BJ (cell line): ENCODE measurements at places on chromosomes 12 and 14. TPM values are rescaled to one million over a fixed set of nuclear protein-coding genes. Genes with fewer than 3 reads are reported as not detected.

- no peak for DNase-seq
Observed at GRCh38 chr14:53412819-53413675, 259.9 kb upstream of the DDHD1 start.

- no peak for DNase-seq
Observed at GRCh38 chr12:80188576-80188975, 89.2 kb downstream of the OTOGL start.

OR4K2 gene
- polyA plus RNA-seq = not detected in 2 replicates

DNA sequence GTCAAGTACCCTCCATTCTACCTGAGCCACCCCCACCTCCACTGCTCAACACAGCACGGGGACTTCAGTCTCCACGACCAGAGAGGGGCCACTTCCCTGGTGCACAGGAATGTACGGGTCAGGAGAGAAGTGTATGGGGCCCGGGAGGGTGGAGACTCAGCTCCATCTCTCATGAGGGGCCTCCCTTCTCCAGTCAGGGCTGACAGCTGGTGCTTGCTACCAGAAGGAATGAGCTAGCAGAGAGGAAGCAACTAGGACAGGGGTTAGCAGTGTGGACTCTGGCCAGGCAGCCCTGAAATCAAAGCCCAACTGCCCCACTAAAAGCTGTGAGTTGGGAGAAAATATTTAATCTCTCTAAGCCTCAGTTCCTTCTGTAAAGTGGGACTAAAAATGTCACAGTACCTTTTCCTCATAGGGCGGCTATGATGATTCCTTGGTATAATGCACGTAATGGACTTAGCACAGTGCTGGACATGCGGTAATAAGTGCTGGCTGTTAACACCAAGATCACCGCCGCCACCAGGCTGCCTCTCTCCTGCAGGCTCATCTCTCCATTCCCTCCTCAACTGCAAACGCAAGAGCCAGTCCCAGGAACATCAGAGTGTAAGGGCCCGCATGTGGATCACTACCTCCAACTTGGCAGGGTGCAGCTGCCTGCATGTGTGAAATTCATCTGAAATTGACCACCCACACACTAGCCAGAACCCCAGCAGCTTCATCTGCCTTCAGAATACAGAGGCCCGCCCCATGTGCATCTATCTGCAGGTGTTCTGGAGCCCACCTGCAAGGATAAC lies 14.6 kb downstream of the ACTN1 start:
- no peak for DNase-seq

RBP5 gene
- polyA plus RNA-seq = not detected in 2 replicates

DNA sequence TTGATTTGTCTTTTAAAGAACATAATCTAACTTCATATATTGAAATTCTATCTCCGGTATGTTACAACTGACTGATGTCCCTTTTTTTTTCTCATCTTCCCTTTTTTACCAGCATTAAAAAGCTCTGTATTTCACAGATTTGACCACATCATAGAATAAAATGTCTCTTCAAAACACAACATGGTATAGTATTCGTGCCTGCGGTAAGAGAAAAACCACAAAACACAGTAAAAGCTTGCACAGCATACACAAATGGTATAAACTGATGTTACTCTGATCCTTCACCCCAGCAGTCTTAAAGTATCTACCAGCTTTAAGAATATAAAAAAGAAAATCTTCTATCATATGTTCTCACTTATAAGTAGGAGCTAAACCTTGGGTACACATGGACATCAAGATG lies 83.4 kb downstream of the HECTD1 start:
- DNase-seq = no peak

RNFT2 gene
- polyA plus RNA-seq = 1.1 and 1.2 TPM in 2 replicates

DNA sequence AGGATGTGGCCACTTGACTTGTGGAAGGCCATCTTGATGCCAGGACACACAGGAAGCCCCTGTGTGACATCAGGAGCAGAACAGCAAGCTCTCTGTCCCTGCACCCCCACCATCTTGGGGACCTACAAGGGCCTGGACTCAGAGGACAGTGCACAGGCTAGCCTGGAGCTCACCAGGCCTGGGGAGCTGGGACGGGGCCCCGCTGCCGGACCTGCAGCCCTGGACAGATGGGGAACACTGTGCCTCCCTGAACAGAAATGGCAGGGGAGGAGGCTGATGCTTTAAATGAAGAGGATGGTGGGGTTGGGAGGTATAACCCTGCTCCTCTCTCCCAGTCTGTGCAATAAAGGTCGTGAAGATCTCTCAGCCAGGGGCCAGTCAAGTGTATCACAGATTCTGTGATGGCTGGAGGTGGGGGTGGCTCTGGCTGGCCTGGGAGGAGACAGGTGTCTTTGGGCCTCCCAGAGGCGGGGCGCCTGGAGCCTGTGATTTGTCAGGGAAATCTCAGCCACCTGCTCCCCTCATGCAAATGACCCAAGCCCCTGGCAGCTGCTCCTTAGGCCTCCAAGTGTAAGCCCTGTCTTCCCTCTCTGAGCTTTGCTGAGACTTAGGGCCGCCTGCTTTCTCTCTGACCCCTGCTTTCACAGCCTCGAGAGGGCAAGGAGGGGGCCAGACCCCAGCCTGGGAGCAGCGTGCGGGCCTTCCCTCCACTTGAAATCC lies 1.1 kb upstream of the GNB3 start:
- no peak for DNase-seq

FGF23 gene
- not detected in 2 replicates for polyA plus RNA-seq

HCAR2 gene
- not detected in 2 replicates for polyA plus RNA-seq

VRTN gene
- not detected in 2 replicates for polyA plus RNA-seq

RPGRIP1 gene
- not detected in 2 replicates for polyA plus RNA-seq

DNA sequence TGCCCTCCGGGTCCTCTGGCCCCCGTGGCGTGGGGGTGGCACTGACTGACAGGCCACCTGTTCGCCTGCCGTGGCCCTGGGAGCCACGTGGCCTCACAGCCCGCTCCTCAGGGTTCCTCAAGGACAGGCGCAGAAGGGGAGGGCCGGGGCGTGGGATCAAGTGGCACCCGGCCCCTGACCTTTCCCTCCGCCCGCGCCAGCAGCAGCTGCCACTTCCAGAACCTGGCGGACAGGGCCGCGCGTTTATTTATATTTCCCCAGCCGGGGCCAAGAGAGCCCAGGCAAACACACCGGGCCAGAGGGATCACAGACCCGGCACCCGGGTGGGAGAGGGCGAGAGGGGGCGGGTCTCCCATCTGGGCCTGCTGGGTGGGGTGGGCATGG lies 92.6 kb downstream of the RFLNA start:
- no peak for DNase-seq

DNA sequence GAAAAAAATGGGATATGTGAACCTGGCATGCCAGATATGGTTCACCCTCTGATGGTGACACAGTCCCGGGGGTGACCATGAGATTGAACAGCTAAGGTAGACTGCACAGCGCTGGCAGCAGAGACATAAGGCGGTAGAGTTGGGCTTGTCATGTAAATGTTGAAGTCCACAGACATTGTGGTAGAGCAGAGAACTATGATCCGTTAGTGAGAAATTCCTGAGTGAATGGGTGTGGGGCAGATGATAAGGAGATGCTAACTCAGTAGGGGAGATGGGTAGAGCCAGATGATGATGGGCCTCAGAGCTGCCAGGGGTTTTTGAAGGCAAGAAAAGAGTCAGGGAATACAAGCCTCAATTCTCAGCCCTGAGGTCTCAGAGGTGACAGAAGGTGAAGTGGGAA lies 51.1 kb upstream of the DNM1L start:
- DNase-seq = no peak

- DNase-seq = peak; percentile 62
Observed at GRCh38 chr12:91926848-91927247, 218.8 kb downstream of the BTG1 start.

DNA sequence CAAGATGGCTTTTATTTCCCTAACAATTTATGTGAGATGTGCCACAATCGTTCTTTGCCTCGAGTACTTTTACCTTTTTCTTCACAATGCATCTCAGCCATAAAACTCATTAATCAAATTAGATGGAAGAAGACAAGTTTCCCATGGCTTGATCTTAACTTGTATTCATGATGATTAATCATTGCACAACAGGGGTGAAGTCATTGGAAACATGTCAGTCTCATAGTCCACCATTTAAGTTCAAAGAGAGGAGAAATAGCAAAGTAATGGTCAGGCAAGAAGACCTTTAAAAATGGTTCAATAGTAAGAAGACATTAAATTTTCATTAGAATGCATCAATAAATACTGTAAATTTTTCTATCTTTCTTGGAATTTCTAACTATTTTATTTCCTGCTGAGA lies 136.3 kb downstream of the FOXG1 start:
- DNase-seq = no peak

SLC6A12 gene
- not detected in 2 replicates for polyA plus RNA-seq

TAPBPL gene
- 13.6 and 25.8 TPM in 2 replicates for polyA plus RNA-seq

GRCh38 chr12:84361651-84362551 lies 550.7 kb downstream of the SLC6A15 start:
- no peak for DNase-seq

- DNase-seq = no peak
Observed at GRCh38 chr12:104748790-104749189, 209.3 kb downstream of the SLC41A2 start.

PRH2 gene
- polyA plus RNA-seq = 0.18 TPM in 1 of 2 replicates, not detected in the other

DNA sequence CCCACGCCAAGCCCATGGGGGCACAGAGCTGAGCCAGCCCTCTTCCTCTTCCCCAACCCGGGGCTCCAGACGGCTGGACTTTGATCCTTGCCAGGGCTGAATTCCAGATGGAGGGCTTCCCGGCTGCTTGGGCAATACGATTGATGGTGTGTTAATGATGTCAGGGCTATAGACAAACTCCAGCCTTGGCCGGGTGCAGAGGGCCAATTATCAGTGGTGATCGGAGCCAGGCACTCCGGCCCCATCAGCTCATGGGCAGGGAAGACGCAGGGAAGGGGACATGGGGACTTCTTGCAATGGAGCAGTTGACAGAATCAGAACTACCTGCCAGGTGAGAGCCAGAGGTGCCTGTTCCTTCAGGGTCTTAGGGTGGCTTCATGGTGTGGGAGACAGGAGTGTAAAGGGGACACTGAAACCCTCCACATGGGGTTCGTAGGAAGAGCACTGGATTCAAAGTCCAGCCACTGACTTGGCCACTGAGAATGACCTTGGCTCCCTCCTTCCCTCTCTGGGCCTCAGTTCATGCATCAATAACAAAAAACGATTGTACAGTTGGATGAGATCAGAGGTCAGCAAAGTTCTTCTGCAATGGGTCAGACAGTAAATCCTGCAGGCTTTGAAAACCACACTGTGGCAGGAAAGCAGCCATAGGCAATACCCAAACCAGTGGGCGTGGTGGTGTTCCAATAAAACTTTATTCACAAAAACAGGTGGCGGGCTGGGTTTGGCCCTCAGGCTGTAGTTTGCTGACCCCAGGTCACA lies 333.7 kb downstream of the MED13L start:
- no peak for DNase-seq

GRCh38 chr14:95623195-95623594 lies 63.0 kb upstream of the TCL1B start:
- DNase-seq = no peak

GRCh38 chr14:83764656-83765599 lies 1765.0 kb upstream of the FLRT2 start:
- DNase-seq = peak; percentile 34

GPRC5D gene
- not detected in 2 replicates for polyA plus RNA-seq

GALNT6 gene
- polyA plus RNA-seq = 27.7 and 47.1 TPM in 2 replicates

DNA sequence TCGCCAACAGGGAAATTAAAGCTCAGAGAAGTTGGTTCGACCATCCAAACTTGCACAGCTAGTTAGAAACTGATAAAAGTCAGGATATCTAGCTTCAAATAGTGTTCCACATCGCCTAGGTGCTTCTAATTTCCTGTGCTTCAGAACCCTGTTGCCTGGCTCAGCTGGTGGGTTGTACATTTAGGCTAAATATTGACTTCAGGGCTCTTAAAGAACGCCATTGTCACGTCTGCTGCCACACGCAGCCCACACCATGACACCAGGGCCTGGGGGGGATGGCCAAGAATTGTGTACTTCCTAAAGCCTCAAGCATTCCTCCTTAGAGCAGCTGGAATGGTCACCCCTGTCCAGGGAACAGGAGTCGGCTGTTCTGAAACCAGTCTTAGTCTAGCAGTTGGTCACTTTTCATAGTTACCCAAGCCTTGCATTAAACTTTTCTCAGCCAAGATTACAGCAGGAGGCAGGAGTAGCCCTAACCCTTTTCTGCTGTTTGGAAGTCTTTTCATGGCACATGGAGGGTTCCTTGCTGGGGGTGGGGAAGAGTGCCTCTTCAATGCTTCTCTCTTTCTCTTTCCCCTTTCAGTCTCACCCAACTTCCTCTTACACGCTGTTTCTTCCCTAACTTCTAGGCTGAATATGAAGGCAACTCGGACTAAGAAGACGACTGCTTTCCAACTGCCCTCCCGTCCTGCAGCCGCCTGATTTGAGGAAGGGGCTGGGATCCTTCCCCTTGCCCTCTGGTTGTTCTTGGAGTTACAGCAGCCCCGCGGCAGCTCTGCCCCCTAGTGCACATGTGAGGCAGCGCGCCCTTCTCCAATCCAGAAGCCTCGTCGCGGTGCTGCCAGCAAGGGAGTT lies 17.1 kb downstream of the FOS start:
- DNase-seq = no peak

DNA sequence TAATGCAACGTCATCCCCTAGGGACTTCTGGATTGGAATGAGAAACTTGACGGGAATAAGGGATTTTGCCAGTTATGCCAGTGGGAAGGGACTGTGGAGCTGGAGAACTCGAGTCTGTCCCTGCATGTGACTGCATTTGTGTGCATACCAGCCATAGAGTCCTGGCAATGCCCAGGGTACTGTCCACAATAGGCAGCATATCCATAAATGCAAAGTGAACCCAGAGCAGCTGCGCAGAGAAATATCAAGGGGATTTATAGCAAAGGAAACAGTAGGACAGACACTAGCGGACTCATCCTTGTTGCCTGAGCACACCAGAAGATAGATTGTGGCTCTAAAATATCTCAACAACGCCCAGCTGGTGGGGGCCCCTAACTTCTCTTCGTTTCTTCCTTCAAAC lies 247.1 kb upstream of the SRRM4 start:
- no peak for DNase-seq

- DNase-seq = no peak
Observed at GRCh38 chr12:82619644-82620043, 67.1 kb upstream of the TMTC2 start.

DNA sequence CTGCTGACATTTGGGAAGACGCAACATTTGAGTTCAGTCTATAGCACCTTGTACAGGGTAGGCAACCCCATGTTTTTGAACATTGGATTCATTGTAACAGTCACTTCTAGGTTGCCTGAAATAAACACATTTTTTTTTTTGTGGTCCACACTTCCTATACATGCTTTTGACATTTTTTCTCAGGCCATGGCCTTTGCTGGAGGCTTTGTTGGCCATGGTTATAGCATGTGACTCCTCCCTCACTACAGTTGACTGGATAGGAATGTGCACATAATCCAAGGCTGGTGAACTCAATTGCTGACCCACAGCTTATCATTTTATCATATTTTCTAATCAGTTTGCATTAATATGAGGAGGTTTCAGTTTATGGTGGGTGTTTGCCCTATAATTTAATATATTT lies 60.6 kb downstream of the TMEM117 start:
- DNase-seq = no peak

PTPRR gene
- polyA plus RNA-seq = 0.40 and 0.77 TPM in 2 replicates
